ENCODE measurements at places on chromosomes 2 and 18. TPM values are rescaled to one million over a fixed set of nuclear protein-coding genes. Genes with fewer than 3 reads are reported as not detected.

PLCL1 gene
- total RNA-seq, result not detected

CNTNAP5 gene
- total RNA-seq, result not detected

GCFC2 gene
- total RNA-seq, result 28.9 TPM

FBXO48 gene
- not detected for total RNA-seq

IL36RN gene
- total RNA-seq, result not detected

IL36A gene
- total RNA-seq, result not detected

ASAP2 gene
- 18.4 TPM for total RNA-seq

OSBPL6 gene
- 3.3 TPM for total RNA-seq

CPO gene
- total RNA-seq, result not detected

GULP1 gene
- 14.6 TPM for total RNA-seq

SLC25A12 gene
- total RNA-seq, result 19.5 TPM

HOXD13 gene
- 5.4 TPM for total RNA-seq

GPR155 gene
- total RNA-seq, result 23.3 TPM

DOK6 gene
- total RNA-seq, result 11.2 TPM

CCDC141 gene
- total RNA-seq, result not detected

GPR45 gene
- total RNA-seq, result not detected

IL37 gene
- total RNA-seq, result 3.1 TPM

FBLN7 gene
- not detected for total RNA-seq

CCDC148 gene
- not detected for total RNA-seq

RNF152 gene
- total RNA-seq, result 0.99 TPM

PLCD4 gene
- total RNA-seq, result 1.2 TPM

LYPD1 gene
- total RNA-seq, result not detected

METTL8 gene
- 31.5 TPM for total RNA-seq

CTAGE1 gene
- not detected for total RNA-seq

GRB14 gene
- total RNA-seq, result 1.4 TPM

IL36G gene
- not detected for total RNA-seq

ANKRD30BL gene
- total RNA-seq, result not detected

NCOA1 gene
- total RNA-seq, result 2.3 TPM

TIA1 gene
- 53.3 TPM for total RNA-seq

MEP1B gene
- total RNA-seq, result not detected

LBX2 gene
- 0.95 TPM for total RNA-seq

DSG1 gene
- total RNA-seq, result not detected

BOLA3 gene
- 206 TPM for total RNA-seq

GALR1 gene
- total RNA-seq, result not detected

TCF4 gene
- 43.1 TPM for total RNA-seq

FHL2 gene
- 245 TPM for total RNA-seq

RNU2-63P gene
- not detected for total RNA-seq

M1AP gene
- total RNA-seq, result not detected

ADGRF3 gene
- not detected for total RNA-seq

IL1B gene
- total RNA-seq, result 15.8 TPM

SMIM21 gene
- total RNA-seq, result not detected

ANKRD30B gene
- 0.67 TPM for total RNA-seq

SP5 gene
- total RNA-seq, result 0.39 TPM

DSC1 gene
- not detected for total RNA-seq

CDH2 gene
- total RNA-seq, result 34.1 TPM

RGPD4 gene
- total RNA-seq, result not detected

LONRF2 gene
- total RNA-seq, result 1.4 TPM

MROH2A gene
- total RNA-seq, result not detected

AGXT gene
- total RNA-seq, result not detected

FECH gene
- 32.0 TPM for total RNA-seq

All from MG63 (cell line).